ENCODE measurements at places on chromosomes 7 and 10.
A peak's percentile ranks its signal among the peaks of the same experiment; 100 is the strongest.

GRCh38 chr7:22588351-22588750 is 88.4 kb upstream of the STEAP1B start:
- H3K4me3 ChIP-seq: no peak overlapping the region
- no peak for DNase-seq
- H3K27me3 ChIP-seq: no peaks in the 10 kb centered on the region
- no peaks in the 10 kb centered on the region for H3K36me3 ChIP-seq

DNA sequence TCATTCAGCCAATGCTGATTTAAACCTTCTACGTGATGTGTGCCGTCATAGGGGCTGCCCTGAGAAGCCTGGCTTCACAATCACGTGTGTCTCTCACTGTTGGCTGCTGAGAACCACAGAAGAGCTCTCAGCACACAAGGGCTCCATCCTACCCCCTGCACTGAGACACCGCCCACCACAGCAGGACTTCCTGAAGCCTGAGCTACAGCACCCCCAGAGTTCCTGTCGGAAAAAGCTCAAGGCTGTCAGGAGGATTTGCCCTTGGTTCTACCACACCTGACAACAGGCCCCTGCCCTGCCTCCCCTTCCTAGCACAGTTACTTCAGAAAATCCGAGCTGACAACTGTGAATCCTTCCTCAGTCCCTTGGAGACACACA is 191.9 kb downstream of the MAD1L1 start:
- no peaks in the 10 kb centered on the region for H3K27me3 ChIP-seq
- no peaks in the 10 kb centered on the region for H3K4me1 ChIP-seq
- H3K36me3 ChIP-seq: no peaks in the 10 kb centered on the region
- DNase-seq: no peak

DNA sequence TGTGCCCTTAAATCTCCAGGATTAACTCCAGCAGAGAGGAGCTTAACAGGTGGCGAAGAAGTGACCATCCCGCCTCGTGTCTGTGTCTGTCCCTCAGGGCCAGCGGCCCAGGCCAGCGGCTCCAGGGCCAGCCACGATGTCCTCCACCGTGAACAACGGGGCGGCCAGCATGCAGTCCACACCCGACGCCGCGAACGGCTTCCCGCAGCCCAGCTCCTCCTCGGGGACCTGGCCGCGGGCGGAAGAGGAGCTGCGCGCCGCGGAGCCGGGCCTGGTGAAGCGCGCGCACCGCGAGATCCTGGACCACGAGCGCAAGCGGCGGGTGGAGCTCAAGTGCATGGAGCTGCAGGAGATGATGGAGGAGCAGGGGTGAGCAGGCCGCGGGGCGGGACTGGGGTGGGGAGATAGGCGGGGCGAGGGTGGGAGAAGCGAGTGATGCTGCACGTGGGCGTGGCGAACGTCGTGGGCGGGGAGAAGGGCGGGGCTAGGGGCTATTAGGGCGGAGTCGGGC is 33.3 kb downstream of the SRRM3 start:
- no peak overlapping the region for H3K4me3 ChIP-seq
- peak; percentile 93 for DNase-seq
- no peaks in the 10 kb centered on the region for H3K4me1 ChIP-seq
- H3K27ac ChIP-seq: no peak overlapping the region

GRCh38 chr10:95217476-95217875 is 23.4 kb downstream of the ACSM6 start:
- H3K4me1 ChIP-seq: no peaks in the 10 kb centered on the region
- DNase-seq: no peak
- H3K27ac ChIP-seq: no peak overlapping the region

DNA sequence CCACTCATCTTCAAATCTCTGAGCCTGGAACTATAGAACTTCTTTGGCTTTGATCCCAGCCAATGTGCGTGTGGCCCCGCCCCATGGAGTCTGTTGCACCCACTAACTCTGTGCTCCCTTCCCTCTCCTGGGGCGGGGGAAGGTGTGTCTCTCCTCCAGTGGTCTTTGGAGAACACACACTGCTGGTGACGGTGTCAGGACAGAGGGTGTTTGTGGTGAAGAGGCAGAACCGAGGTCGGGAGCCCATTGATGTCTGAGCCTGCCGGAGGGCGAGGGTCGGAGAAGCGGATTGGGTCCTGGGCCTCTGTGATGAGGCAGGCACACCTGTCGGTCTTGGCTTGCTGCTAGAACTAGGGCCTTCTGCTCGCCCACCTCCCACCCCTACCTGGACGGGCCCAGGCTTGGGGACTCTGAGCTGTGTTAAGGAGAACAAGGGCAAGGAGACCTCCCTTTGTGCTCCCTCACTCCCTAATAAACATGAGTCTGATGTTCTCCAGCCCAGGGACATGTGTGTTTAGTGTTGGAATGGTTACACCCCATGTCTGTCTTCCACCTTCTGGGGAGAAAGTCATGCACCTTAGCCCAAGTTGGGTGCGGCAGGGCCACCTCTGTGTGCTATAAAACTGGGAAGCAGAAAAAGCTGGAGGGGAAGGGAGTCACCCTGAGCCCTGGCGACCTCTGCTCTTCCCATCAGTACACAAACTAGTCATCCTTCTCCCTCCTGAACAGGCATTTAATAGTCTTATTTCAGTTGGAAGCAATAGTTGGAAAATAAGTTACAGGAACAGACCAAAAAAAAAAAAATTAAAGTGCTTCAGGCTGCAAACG is 4.6 kb downstream of the TRAPPC14 start:
- peak overlapping the region; percentile 75 for H3K27ac ChIP-seq
- H3K36me3 ChIP-seq: no peaks in the 10 kb centered on the region
- DNase-seq: peak; percentile 88
- H3K27me3 ChIP-seq: no peaks in the 10 kb centered on the region
- H3K4me1 ChIP-seq: peaks cover 37% of the 10 kb centered on the region
- no peak overlapping the region for H3K4me3 ChIP-seq

- no peaks in the 10 kb centered on the region for H3K36me3 ChIP-seq
- no peak overlapping the region for H3K27ac ChIP-seq
- no peak for DNase-seq
- H3K4me3 ChIP-seq: no peak overlapping the region
Measured at GRCh38 chr10:131436458-131436857, 124.9 kb upstream of the TCERG1L start.

- H3K27me3 ChIP-seq: no peaks in the 10 kb centered on the region
- no peak for DNase-seq
- H3K4me1 ChIP-seq: no peaks in the 10 kb centered on the region
- no peak overlapping the region for H3K27ac ChIP-seq
- no peak overlapping the region for H3K4me3 ChIP-seq
- H3K36me3 ChIP-seq: no peaks in the 10 kb centered on the region
Measured at GRCh38 chr7:150620617-150621371, 11.4 kb downstream of the GIMAP6 start.

DNA sequence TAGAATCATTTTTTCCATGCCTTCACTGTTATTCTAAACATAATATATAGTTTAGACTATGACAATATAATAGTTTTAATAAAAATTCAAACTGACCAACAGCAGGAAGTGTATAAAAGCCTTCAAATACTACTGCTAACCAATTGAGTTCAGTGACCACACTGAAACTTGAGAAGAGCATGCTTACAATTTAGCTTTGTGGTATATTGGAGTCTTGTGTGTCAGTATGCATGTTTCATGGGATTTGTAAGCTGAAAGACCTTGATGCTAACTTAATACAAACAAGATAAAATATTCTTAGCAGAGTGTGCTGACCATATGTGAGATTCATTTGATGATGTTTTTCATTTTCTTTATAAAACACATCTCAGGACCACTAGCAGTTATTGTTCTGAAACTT is 395.5 kb downstream of the SUGCT start:
- no peaks in the 10 kb centered on the region for H3K27me3 ChIP-seq
- no peak overlapping the region for H3K4me3 ChIP-seq
- no peaks in the 10 kb centered on the region for H3K4me1 ChIP-seq
- no peak for DNase-seq

GRCh38 chr7:19744075-19744474 is 29.3 kb downstream of the TMEM196 start:
- no peak overlapping the region for H3K27ac ChIP-seq
- H3K4me1 ChIP-seq: no peaks in the 10 kb centered on the region
- H3K4me3 ChIP-seq: no peak overlapping the region
- no peaks in the 10 kb centered on the region for H3K36me3 ChIP-seq

DNA sequence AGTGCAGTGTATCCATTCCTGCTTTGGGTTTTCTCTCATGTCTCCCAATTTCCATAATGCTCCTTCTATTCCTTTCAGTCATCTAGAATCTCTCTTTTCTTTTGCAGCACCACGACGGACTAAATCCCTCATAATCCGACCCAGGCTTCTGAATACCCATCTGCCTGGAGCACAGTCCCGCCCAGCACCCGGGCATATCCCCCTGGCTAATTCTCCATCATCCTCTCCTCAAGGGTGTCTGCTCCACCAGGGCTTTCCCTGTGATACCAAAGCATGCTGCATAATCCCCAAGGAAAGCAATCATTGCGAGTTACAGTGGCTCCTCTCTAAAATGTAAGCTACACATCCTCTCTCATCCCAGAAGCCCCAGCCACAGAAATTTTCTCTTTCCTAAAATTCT is 321.9 kb downstream of the CCDC3 start:
- no peak for DNase-seq
- no peaks in the 10 kb centered on the region for H3K4me1 ChIP-seq
- no peak overlapping the region for H3K4me3 ChIP-seq
- no peaks in the 10 kb centered on the region for H3K36me3 ChIP-seq
- H3K27me3 ChIP-seq: no peaks in the 10 kb centered on the region
- no peak overlapping the region for H3K27ac ChIP-seq

- H3K27ac ChIP-seq: no peak overlapping the region
- H3K4me3 ChIP-seq: no peak overlapping the region
- DNase-seq: no peak
- no peaks in the 10 kb centered on the region for H3K4me1 ChIP-seq
- no peaks in the 10 kb centered on the region for H3K36me3 ChIP-seq
- H3K27me3 ChIP-seq: no peaks in the 10 kb centered on the region
Measured at GRCh38 chr7:27883696-27884095, 143.7 kb downstream of the TAX1BP1 start.

DNA sequence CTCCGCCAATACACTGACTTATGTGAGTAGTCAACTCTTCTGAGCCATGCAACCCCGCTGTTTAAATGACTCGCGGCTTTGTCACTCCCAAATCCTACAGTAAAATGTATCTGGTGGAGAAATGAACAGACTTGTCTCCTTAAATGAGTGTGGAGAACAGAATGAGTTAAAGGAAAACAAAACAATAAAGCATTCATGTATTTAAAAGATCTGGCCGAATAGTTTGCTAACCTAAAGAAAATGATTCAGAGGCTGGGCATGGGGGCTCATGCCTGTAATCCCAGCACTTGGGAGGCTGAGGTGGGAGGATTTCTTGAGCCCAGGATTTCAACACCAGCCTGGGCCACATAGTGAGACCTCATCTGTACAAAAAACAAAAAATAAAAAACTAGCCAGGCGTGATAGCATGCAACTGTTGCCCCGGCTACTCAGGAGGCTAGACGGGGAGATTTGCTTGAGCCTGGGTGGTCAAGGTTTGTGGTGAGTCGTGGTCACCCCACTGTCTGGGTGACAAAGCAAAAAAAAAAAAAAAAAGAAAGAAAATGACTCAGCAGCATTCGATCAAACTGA is 86.5 kb upstream of the PFKP start:
- H3K27ac ChIP-seq: no peak overlapping the region
- no peaks in the 10 kb centered on the region for H3K27me3 ChIP-seq
- H3K4me1 ChIP-seq: no peaks in the 10 kb centered on the region
- H3K36me3 ChIP-seq: no peaks in the 10 kb centered on the region

- no peak overlapping the region for H3K4me3 ChIP-seq
- peak; percentile 43 for DNase-seq
- no peaks in the 10 kb centered on the region for H3K36me3 ChIP-seq
- H3K27ac ChIP-seq: peak overlapping the region; percentile 42
Measured at GRCh38 chr10:31707093-31708039, 221.3 kb downstream of the ARHGAP12 start.

DNA sequence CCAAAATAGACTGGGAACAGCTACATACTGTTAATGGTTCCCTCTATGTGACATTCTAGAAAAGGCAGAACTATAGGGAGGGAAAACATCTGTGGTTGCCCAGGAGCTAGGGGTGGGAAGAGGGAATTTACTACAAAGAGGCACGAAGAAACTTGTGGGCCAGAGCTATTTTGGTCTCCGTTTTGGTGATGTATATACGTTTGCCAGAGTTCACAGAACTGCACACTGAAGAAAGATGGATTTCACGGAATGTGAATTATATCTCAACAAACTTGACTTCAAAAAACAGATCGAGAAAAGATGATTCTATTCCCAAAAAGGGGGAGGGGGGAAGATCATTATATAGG is 386 bp upstream of the AS3MT start:
- H3K4me1 ChIP-seq: peaks cover 4% of the 10 kb centered on the region
- peak overlapping the region; percentile 39 for H3K4me3 ChIP-seq
- H3K27ac ChIP-seq: no peak overlapping the region
- no peaks in the 10 kb centered on the region for H3K36me3 ChIP-seq
- DNase-seq: no peak

DNA sequence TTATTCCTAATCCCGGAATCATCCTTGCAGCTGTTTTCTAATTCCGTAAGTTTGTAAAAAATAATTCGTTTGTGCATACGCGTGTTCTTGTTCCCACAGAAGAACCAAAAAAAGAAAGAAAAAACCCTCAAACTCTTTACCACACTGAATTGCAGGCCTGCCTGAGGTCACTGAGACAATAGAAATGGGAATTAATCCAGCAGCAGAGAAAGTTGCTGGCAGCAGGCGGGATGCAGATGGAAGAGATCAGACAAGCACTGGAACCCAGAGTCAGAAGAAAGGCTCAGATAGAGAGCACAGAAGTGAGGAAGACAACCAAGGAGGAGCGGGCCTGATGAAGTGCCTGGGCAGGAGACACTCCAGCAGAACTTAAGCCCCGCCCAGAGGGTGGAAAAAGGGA is 141.5 kb upstream of the VWC2 start:
- no peaks in the 10 kb centered on the region for H3K27me3 ChIP-seq
- H3K4me3 ChIP-seq: no peak overlapping the region
- no peak for DNase-seq
- H3K27ac ChIP-seq: no peak overlapping the region
- no peaks in the 10 kb centered on the region for H3K36me3 ChIP-seq

DNA sequence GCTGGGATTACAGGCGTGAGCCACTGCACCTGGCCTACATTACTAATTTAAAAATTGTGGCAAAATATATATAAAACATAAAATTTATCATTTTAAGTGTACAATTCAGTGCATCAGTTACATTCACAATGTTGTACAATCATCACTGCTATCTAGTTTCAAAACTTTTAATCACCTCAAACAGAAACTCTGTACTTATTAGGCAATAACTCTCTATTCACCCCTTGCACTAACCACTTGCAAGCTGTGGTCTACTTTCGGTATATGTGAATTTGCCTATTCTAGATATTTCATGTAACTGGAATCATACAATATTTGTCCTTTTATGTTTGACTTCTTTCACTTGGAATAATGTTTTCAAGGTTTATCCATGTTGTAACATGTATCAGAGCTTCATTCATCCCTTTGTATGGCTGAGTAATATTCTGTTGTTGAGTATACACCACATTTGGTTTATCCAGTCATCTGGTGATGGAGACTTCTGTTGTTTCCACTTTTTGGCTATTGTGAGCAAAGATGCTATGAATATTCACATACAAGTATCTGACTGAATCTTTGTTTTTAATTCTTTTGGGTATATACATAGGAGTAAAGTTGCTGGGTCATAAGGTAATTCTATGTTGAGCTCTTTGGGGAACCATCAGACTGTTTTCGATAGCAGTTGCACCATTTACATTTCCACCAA is 14.3 kb upstream of the ELOVL3 start:
- no peak overlapping the region for H3K27ac ChIP-seq
- no peak overlapping the region for H3K4me3 ChIP-seq
- no peaks in the 10 kb centered on the region for H3K27me3 ChIP-seq
- DNase-seq: no peak
- H3K4me1 ChIP-seq: no peaks in the 10 kb centered on the region

- no peak overlapping the region for H3K27ac ChIP-seq
- H3K36me3 ChIP-seq: no peaks in the 10 kb centered on the region
- no peak for DNase-seq
- no peaks in the 10 kb centered on the region for H3K27me3 ChIP-seq
- H3K4me3 ChIP-seq: no peak overlapping the region
- H3K4me1 ChIP-seq: no peaks in the 10 kb centered on the region
Measured at GRCh38 chr10:17134282-17134681, 4.7 kb upstream of the CUBN start.
